Left renal pelvis (tissue), 4 donors: ENCODE measurements at places on chromosomes 16 and 17. TPM values are rescaled to one million over a fixed set of nuclear protein-coding genes. Genes with fewer than 3 reads are reported as not detected.

- DNase-seq = no peak
Observed at GRCh38 chr17:44850025-44850424, 2.3 kb downstream of the HIGD1B start.

DNA sequence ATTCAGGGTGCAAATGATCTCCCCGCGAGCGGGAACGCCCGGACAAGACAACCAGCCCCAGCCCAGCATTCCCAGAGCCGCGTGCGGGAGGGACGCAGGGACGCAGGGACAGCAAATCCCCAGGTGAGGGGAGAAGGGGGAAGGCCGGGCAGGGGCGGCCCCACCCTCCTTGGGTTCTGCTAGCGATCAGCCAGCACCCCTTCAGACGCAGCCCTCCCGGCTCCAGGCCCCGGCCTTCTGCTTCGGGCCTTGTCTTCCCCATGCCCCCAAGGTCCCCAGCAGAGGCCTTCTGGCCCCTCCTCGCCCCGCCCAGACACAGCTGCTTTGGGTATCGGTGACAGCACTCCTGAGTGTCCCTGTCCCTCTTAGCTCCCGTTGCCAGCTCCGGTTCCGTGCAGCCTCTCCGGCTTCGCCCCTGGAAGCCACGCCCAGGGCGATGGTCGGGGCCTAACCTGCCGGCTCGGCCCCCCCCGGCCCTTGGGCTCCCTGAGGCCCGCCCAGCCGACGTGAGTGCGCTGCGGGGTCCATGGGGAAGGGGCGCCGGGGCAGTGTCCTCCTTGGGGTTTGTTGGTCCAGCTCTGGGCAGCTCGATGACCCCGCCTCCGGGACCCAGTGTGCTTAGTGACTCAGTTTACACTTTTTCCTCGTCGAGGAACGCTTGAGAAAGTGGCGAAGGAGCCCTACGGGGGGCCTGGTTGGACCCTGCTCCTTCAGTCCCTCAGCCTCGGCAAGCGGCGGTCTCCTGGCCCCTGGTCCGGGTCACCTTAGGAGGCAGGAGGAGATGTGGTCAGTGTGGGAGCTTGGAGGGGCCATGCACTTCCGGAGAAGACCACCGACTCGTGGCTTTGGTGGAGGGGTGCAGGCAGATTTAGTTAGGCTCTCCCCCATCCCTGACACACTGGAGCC lies 50.5 kb upstream of the AMZ2 start:
- no peak for DNase-seq

- DNase-seq = no peak
Observed at GRCh38 chr17:79024901-79025737, 1.1 kb downstream of the C1QTNF1 start.

- no peak for DNase-seq
Observed at GRCh38 chr16:70715055-70715858, 29.4 kb upstream of the MTSS2 start.

DNA sequence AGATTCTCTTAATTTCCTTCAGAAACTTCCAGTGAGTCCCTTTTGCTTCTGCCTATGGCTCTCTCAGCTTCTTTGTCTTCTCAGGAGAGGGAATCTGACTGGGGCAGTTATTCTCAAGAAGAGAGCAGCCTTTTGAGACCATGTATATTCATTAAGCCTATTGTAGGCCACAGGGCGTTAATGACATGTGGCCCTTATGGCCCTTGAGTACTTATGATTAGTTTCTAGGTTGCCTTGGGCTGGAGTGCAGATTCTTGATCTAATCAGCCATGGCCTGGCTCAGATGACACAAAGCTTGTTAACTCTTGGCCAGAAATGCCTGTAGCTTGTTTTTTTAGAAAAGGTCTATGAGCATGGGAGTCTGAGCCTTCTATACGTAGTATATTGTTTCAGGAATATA lies 17.4 kb downstream of the MFSD11 start:
- no peak for DNase-seq

DNA sequence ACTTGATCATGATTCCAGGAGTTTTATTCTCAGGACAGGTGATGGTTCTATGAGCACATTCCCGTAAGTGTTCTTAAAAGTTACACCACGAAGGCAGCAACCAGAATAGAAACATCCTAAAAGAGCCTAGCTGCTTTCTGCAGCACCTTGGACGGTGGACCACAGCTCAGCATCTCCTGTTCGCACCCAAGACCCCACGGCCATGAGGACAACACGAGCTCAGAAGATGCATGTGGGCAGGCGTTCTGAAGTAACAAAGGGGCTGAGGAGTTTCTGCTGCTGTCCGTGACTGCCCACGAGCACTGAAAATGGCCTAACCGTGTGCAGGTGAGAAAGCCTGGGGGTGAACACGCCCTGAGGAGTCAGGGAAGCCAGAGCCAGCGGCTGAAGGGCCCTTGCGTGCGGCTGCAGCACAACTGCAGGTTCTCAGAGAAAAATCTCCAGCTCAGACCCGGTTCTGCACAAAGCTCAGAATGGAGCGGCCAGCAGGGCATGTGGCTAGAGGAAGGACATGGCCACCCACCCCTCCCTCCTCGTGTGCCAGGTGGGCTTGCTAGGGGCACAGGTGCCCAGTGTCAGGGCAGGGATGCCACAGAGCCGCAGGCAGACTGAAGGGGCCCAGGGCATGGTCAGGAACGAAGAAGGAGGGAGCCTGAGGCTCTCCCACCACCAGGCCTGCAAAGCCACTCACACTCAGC lies 10.8 kb upstream of the C16orf95 start:
- no peak for DNase-seq

DNA sequence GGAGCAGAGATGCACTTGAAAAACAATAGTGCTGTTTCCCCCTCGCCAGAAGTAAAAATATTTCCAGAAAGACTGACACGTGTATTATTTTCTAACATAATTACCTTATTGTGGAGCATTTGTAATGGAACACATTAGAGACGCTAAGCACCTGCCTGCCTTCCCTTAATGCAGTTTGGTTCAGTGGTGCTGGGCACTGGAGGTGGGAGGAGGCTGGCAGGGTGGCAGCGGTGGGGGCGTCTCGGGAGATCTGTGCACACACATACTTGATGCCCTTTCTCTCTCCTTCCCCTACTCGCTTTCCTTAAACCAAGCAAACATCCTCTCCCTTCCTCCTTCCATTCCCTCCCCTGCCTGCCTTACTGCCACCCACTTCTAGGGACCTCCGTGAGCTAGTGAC lies 156.6 kb upstream of the SDK2 start:
- no peak for DNase-seq

Gene TLCD2
- polyA plus RNA-seq = 8.3 TPM

Gene SPEM1
- not detected for polyA plus RNA-seq

Gene SULT1A1
- polyA plus RNA-seq = 25.2 TPM

DNA sequence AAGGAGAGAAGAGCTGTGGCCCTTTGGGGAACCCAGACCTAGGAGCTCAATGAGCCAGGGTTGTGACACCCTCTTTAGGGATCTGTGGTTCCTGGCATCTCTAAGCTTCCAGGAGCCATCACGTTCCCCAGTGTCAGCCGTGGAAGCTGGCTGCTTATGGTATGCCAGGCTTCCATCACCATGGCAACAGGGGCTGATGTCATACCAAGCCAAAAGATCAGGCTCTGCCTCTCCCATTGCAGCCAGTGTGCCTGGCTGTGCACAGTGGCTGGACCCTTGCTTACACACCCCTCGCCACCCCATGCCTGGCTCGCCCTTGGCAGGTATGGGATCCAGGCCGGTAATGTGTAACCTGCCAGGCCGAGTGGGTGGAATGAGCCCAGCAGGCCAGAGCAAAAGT lies 91.1 kb downstream of the SSH2 start:
- no peak for DNase-seq

DNA sequence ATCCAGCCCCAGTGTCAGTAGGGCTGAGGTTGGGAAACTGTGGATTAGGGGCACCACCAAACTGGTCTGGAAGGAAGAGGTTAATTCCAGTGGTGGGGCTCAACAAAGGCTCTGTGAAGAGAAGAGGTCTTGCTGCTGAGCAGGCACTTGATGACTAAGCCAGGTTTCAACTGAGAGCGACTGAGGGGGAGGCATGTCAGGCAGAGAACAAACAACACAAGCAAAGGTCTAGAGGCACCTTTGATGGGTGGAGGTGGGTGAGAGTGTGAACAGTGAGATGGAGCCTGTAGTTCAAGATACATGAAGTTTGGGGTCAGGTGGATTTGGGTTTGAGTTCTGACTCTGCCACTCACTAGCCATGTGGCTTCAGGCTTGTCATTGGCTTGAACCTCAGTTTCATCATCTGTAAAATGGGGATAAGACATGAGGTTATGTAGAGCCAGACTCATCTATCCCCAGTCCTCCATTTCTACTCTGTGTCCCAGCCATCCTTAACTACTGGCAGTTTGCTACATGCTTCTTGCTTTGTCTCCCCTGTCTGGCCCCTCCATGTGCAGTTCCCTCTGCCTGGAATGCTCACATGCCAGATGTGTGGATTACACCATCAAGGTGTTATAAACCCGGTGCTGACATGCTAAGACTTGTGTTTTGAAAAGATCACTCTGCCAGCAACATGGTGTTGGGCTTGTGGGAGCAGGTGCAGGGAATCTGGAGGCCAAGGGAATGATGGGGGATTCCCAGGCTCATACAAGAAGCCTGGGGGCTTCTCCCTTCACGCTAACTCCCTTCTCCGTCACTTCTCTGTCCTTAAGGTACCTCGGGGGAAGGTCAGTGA lies 3.0 kb upstream of the RMI2 start:
- DNase-seq = no peak

Gene CRYM
- polyA plus RNA-seq = 5.9 TPM

DNA sequence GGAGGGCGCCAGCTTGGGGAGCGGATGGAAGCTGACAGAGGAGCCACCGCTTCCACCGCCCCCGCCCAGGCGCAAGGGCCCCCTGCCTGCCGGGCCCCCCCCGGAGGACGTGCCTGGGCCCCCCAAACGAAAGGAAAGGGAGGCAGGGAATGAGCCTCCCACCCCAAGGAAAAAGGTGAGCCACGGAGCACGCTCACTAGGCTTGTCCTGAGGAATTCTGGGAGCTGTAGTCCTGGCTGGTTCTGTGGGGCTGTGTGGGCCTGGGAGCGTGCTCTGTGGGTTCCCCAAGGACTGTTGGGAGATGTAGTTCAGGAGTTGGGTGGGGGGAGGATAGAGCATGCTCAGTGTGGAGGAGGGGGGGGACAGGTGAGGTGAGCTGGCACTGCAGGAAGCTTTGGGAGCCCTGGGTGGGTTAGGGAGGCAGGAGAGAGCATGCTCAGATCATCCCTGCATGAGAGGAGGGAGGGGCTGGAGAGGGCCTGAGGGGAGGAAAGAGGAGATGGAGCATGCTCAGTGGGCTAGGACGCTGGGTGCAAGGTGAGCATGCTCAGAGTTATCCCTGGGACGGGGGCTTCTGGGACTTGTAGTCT lies 4.5 kb downstream of the FBXL19 start:
- no peak for DNase-seq

DNA sequence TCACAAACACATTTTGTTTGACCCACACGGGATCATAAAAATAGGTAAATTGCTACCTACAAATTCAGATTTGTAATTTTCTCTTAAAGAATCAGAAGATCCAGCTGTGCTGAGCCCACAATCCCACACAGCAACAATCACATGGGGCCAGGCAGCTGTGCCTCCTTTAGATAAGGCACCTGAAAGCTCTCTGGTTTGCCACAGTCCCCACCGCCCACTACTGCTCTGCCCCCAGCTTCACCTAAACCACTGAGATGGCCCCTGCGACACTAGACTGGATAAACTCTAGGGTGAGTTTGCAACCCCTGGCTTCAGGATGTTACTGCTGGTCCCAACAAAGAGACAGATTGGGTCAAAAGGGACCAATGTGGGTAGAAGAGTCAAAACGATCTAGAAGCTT lies 96.8 kb downstream of the GSG1L start:
- no peak for DNase-seq

- no peak for DNase-seq
Observed at GRCh38 chr17:43469145-43469544, 14.6 kb upstream of the DHX8 start.

Gene C17orf67
- polyA plus RNA-seq = 1.4 TPM

GRCh38 chr16:88454523-88454947 lies 1.5 kb downstream of the ZFPM1 start:
- DNase-seq = no peak

GRCh38 chr16:58094026-58094425 lies 35.2 kb downstream of the CFAP20 start:
- no peak for DNase-seq

- no peak for DNase-seq
Observed at GRCh38 chr17:47427985-47428384, 102.9 kb upstream of the NPEPPS start.
